Activated CD4-positive, alpha-beta T cell treated with anti-CD3 and anti-CD28 coated beads, Interleukin-2, amount 50 U/mL, for 48 hours (primary cell): ENCODE measurements at places on chromosomes 3 and 15.

DNA sequence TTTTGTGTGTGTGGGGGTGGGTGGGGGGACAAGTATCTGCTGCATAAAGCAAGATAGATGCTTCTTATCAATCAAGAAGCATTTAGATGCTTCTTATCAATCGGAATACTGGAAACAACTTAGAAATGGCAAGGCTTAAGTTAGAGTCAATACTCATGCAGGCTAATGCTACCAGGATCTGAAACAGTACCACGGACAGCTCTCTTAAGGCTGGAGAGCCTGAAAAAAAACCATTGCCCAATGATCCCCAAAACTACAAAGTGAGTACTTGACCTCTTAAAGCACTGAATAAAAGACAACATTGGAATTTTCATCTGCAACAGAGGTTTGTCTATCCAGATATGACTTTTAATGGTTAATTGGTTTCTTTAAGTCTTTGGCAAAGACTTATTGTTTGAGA is 262.3 kb downstream of the GAP43 start:
- no peak for DNase-seq

DNA sequence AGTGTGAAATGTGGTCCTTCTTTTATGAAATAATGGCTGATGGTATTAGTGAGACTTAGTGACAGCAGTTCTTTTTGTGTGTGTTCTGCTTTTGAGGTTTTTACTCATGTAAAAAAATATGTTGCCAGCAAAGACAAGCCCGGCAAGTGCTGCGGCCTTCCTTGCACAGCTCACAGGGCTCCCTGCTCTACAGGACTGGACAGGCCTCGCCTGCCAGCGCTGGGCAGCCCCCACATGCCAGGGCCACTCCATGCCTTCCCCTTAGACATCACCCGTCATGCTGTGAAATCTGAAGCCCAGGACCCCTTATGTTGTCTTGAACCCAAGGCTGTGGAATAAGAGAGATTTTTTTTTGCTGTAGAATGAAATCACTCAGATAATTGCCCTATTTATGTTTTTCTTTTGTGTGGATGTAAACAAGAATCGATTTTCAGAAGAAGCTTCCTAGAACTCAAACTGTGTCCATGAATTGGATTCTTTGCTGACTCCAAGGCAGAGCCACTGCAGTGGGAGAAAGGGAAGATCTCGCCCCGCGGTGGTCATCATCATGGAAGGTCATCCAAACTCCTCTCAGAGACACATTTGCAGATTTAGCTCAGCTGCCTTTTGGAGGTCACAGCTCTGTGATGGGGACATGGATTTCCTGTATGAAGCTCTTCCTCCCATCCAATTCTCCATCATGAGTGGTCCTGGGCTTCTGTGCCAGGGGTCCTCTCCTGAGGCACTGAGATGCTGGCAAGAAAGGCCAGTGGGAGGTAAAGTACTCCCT is 150.8 kb downstream of the ATP10A start:
- DNase-seq = no peak

GRCh38 chr3:77195766-77196545 is 156.1 kb downstream of the ROBO2 start:
- DNase-seq = no peak

DNA sequence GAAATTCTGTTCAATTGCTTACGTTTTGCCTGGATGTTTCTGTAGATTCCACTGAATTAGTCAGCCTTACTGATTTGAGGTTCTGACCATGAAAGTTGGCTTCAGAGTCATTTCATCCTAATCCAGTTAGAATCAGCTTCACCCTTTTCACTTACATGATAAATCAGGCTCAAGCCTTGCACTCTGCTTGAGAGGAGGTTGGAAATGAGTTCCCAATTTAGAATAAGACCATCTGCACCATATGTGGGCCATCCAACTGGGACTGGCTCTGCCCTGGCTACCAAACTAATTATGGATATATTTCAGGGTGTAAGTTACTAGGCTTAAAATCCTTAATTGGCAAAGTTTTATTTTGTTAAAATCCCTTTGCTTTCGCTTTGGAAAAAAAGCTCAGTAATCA is 255.7 kb downstream of the CHL1 start:
- no peak for DNase-seq

GRCh38 chr3:8993331-8993730 is 30.1 kb upstream of the RAD18 start:
- DNase-seq = no peak

- DNase-seq = peak; percentile 7
Measured at GRCh38 chr15:62306851-62307504, 141.9 kb upstream of the C2CD4B start.

GRCh38 chr15:88605189-88606069 is 15.7 kb upstream of the AEN start:
- peak; percentile 53 for DNase-seq

DNA sequence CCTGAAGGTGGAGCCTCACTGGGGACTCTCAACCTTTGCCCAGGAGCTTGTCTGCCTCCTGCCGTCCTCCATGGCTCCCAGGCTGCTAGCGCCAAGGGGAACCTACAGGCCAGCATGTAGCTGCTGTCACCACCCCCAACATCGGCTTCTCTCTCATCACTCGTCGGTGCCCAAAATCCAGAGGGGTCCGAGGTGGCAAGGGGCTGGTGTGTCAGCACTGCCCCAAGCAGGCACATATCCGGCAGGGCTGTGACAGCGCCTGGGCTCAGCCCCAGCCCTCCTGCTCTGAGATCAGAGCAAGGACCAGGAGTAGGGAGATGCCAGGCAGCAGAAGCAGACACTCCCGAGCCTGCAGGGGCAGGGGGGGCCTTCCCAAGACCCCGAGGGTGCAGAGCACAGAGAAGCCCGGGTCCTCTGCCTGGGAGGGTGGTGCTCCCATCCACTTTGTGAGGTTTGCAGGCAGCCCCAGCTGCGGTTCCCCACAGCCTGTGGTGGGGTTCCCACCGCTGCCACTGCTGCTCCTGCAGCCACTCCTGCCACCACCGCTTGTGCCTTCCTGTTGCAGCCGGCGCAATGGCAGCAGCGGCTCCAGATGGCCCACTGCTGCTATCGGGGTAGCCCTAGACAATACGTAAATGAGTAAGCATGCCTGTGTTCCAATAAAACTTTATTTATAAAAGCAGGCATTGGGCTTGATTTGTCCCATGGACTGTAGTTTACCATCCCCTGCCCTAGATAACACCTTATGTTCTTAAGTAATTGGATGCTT is 451.0 kb downstream of the EPHA6 start:
- DNase-seq = no peak

DNA sequence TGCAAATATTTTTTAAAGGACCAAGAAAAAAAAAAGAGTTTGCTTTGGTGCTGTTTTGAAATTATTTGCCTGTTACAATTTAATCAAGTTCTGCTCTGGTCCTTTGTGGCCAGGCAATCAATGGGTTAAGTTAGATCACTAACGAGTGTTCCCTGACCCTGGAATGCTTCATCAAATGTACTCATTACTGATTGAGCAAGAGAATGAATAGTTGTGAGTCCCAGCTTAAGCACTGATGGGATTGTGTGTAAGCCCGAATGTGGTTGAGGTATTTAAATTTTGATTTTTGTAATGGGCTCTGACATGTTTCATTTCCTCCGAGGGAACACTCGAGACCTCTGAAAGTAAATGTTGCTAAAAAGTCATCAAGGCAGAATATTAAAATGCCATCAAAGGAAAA is 699.1 kb downstream of the MCTP2 start:
- DNase-seq = no peak

GRCh38 chr3:112132975-112133448 is at the start of gene GCSAM:
TSS of gene GCSAM (minus strand) at chr3:112133248. CDS start at chr3:112133120, 128 bp downstream.
- peak; percentile 72 for DNase-seq

GRCh38 chr3:102178817-102179216 is 256.0 kb upstream of the ZPLD1 start:
- no peak for DNase-seq

GRCh38 chr15:87929841-87930240 is 326.7 kb downstream of the NTRK3 start:
- no peak for DNase-seq

DNA sequence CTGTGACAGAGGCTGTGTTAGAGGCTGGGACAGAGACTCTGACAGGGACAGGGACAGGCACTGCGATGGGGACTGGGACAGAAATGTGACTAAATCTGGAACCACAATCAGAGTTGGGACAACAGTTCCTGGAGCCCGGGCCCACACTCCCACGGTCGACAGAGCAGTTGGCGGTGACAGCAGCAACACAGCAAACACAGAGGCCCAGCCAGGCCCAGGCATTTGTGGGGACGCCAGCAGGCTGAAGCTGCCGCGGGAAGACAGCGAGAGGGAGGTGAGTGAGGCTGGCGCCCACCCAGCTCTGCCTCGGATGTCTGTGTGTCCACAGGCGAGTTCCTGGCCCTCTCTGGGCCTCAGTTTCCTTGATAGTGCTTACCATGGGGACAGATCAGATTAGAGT is 9.3 kb upstream of the HCN4 start:
- DNase-seq = no peak

- DNase-seq = no peak
Measured at GRCh38 chr3:10775828-10776227, 40.2 kb upstream of the SLC6A11 start.

- DNase-seq = no peak
Measured at GRCh38 chr3:110677506-110677905, 394.1 kb upstream of the NECTIN3 start.

DNA sequence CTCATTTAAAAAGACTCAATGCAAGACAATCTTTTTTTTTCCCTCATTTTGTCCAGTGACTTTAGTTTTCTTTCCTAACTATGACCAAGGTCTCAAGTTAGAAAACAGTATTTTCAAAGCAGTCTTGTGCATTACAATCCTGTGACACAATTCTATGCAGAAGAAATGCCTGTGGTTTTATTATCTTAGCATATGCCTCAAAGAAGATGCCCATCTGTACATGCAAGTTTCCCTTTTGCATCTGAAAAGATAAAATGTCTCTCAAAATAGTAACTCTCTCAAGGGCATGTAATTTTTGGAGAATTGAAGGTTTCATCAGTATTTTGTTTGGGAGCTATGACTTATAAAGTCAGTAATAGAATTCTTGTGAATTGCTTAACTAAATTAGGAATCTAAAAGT is 292.0 kb upstream of the SUCLG2 start:
- no peak for DNase-seq

DNA sequence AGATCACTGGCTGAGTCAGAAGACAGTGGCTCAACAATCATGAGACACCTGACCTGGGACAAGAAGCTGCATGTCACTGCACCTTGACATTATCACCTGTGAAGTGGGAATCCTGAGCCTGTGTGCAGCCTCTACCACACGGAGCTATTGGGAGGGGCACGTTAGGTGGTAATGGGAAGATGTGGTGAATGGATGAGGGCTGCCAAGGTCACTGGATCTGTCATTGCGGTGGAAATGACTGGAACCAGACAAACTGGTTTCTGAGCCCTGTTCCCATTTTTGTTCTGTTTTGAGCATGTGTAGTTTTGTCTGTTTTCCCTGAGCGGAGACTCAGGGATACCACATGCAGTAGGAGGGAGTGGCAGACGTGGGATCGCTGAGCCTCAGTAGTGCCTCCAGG is 235.5 kb downstream of the OPA1 start:
- no peak for DNase-seq

GRCh38 chr15:88909956-88910831 is 3.0 kb downstream of the MFGE8 start:
- no peak for DNase-seq

- DNase-seq = peak; percentile 18
Measured at GRCh38 chr15:70853973-70854665, at the start of gene LARP6. TSS of gene LARP6 (minus strand) at chr15:70854157. CDS start at chr15:70854088, 69 bp downstream.

DNA sequence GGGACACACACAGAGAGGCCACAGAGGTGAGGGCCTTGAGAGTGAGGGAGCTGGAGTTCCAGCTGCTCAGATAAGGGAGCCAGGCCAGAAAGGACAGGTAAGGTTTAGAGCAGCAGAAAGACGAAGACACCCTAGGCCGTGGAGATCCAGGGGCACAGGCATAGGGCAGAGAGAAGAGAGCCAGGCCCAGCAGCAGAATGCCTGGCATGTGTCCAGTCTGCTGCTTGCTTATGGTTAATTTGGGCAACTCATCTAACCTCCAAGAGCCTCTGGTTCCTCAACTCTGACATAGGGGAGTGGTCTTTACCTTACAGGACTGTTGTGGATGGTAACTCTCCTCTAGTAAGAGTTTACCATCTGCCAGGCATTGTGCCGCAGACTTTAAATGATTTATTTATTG is 35.9 kb downstream of the STARD5 start:
- no peak for DNase-seq

- DNase-seq = peak; percentile 33
Measured at GRCh38 chr15:74403991-74404563, 29.7 kb downstream of the SEMA7A start.

GRCh38 chr15:62464705-62465104 is 299.6 kb upstream of the C2CD4B start:
- DNase-seq = no peak

DNA sequence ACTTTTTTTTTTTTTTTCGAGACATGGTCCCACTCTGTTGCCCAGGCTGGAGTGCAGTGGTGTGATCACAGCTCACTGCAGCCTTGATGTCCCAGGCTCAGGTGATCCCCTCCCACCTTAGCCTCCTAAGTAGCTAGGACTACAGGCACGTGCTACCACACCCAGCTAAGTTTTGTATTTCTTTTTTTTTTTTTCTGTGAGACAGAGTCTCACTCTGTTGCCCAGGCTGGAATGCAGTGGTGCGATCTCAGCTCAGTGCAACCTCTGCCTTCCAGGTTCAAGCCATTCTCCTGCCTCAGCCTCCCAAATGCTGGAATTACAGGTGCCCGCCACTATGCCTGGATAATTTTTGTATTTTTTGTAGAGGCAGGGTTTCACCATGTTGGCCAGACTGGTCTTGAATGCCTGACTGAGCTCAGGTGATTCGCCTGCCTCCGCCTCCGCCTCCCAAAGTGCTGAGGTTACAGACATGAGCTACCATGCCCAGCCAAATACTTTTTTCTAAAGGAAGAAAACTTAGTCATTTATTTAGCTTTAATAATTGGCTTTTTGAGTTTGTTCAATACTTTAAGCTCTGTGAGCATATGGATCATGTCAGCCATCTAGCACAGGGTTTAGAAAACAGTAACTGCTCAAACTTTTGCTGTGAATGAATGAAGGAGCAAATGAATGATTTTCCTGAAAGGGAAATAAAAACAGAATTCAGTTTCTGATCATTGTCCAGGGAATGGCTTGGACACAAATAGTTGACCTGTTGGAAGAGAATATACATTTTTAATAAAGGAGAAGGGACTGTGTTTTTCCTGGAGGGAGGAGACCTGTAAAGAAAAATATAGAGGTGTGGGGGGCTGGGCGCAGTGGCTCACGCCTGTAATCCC is 26.0 kb downstream of the UBE2E1 start:
- DNase-seq = no peak

- no peak for DNase-seq
Measured at GRCh38 chr3:185595526-185595925, 9.4 kb downstream of the SENP2 start.

DNA sequence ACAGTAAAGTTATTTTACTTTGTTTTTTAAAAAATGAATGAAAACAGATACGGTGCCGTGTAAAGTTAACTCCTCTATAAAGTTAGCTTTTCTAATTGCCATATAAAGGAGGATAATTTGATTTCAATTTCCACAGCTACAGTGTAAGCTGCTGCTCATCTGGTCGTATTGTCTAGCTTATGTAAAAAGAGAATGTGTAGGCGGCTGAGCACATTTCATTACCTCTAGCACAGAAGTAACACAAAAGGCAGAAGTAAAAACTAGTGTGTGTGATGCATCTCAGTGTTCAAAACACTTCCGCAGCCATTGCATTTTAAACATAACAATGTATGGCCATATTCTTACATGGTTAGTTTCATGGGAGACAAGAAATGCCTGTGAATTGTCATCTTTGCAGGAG is 105.0 kb upstream of the P2RY1 start:
- DNase-seq = no peak

GRCh38 chr3:145183261-145183660 is 977.7 kb downstream of the PLOD2 start:
- no peak for DNase-seq

- peak; percentile 17 for DNase-seq
Measured at GRCh38 chr3:56753206-56753820, 48.4 kb downstream of the ARHGEF3 start.
